ENCODE measurements at places on chromosomes 16 and 17.

DNA sequence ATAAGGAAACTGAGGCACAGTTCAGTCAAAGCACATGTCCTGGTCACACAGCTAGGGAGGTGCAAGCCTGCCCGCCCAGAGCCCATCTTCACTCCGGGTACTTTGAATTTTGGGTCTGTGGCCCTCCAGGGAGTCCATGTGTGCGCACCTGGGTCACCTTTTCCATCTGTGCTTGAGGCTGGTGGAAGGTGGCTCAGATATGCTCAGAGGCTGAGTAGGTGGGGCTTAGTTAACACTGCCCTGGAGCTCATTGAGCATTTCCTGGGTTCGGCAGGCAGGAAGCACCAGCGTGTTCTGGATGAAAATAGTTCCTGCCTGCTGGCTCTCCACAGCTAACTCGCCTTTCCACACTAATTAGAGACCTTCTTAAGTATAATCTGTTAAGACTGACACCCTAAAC is 19.2 kb downstream of the FAM234A start:
- no peak for DNase-seq

DNA sequence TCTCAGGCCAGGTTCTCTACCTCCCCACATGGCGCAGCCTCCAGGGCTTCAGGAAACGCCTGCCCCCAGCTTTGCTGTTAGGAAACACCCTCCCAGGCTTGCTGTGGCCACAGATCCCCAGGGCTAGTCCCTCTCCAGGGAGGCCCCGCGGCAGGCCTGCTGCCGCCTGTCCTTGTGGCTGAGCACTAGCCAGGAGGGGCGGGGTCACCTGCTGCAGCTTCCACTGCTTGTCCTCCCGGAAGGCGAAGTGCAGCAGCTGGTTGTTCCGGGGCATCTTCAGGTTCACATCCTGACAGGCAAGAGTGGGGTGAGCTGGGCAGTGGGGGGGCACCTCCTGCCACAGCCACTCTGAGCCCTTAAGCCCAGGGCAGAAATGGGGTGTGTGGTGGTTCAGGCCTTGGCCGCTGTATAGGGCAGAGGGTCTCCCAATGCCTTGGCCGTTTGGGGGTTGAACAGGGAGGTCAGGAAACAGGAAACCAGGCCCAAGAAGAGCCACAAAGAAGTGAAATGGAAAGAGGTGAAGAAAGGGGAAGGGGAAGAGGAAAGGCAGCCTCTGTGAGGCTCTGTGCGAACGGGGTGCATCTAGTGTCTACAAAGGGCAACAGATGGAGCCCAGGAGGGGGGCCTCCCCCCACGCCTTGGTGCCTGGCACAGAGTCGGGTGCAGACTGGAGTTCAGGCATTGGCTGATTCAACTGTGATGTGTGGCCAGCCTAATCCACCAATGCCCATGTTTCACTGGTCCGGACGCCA is 2.0 kb downstream of the ROGDI start:
- peak; percentile 96 for DNase-seq

DNA sequence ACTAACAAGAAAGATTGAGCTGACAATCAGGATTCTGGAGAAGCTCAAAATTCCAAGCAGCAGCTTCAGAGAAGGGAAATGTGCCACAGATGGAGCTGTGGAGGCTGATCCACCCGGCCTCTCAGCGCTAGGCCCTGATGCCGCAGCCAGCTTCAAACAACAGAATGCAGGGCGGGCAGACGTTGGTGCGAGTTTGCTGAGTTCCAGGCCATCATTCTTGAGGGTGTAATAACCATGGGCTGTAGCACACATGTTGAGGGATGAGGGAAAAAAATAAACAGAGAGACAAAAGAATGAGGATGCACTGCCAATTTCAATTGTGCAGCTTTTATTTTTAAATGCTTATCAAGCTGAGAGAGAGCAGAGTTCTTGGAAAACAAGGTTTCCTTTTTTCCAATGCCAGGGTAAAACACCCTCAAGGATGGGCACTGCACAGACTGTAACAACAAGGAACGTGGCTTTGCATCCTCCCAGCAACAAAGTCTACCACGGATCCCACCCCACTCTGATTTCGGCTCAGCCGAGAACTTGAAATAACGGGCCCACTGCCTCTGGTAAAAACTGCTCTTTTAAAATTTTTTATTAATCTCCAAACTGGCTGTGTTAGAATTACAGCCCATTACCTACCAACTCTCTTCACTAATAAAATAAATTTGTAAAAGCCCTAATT is 90.2 kb downstream of the SMG6 start:
- peak; percentile 54 for DNase-seq

- no peak for DNase-seq
These were observed 29.4 kb upstream of the BAHCC1 start for GRCh38 chr17:81365601-81366585.

GRCh38 chr16:52294660-52295059 is 252.3 kb downstream of the TOX3 start:
- no peak for DNase-seq

GRCh38 chr17:7207120-7208001 is 12.3 kb downstream of the DLG4 start:
- DNase-seq: no peak

DNA sequence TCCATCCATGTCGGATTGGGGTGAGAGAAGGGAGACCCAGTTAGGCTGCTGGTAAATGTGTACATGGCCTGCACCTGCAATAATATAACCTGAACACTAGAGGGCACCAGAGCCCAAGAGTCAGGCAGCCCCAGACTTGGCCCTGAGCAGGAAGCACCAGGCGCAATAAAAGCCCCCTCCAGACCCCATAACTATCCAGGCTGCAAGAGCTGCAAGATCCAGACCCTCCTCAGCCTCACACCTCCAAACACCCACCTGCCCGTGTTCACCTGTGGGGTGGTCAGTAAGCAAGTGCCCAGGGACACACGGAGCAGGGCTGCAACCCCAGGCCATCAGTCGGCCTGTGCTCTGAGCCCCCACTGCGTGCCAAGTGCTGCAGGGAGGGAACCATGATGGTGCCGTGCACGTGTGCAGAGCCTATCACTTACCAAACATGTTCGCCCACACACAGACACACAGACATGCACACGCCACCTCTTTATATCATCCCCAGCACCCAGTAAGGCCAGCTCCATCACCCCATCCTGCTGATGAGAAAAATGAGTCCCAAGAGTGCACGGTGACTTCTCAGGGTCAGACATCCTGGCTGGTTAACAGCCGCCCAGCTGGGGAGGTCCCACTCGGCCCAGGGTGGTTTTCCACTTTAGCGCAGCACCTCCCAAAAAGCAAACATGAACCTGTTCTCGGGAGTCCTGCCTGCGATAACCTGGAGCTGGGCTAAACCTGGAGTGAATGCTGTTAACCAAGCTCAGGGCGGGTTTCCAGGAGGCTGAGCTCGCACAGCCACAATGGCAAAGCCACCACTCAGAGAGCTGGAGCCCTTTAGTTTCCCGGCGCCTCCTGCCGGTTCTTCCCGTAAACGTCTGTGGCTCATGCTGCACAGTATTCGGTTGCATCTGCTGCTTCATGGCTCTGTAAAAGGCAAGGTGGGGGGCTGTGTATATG is 439.8 kb downstream of the SOX9 start:
- DNase-seq: no peak

DNA sequence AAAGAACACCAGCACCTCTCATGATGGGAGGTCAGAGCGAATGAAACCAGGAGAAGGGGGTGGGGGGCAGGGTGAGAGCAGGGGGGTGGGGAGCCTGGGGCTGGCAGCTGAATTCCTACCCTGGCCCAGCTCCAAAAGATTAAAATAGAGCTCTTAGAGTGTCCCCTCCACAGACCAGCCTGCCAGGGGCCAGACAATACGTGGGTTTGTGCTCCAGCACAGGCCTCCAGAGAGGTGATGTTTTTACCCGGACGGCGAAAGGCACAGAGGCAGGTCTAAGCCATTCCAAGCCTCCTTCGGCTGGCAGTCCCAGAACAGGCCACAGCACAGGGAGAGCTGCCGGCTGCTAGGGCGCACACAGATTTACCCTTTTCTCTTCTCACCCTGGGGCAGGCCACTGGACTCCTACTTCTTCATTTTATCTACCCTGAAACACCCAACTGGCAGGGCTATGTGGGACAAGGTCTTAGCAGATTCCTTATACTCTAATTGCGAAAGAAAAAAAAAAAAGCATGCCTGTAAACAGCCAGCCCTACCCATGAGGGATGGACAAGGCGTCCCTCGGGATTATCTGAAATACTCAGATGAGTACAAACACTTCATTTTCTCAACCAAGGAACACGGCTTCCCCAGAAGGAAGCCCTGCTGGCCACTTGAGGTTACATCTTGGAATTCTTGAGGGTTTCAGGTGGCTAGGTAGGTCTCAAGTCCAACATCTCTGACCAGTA is 71.9 kb upstream of the NOG start:
- no peak for DNase-seq

GRCh38 chr17:35674552-35674951 is 56.9 kb upstream of the RASL10B start:
- DNase-seq: no peak

GRCh38 chr17:20257008-20257407 is 210.3 kb downstream of the LGALS9B start:
- no peak for DNase-seq

DNA sequence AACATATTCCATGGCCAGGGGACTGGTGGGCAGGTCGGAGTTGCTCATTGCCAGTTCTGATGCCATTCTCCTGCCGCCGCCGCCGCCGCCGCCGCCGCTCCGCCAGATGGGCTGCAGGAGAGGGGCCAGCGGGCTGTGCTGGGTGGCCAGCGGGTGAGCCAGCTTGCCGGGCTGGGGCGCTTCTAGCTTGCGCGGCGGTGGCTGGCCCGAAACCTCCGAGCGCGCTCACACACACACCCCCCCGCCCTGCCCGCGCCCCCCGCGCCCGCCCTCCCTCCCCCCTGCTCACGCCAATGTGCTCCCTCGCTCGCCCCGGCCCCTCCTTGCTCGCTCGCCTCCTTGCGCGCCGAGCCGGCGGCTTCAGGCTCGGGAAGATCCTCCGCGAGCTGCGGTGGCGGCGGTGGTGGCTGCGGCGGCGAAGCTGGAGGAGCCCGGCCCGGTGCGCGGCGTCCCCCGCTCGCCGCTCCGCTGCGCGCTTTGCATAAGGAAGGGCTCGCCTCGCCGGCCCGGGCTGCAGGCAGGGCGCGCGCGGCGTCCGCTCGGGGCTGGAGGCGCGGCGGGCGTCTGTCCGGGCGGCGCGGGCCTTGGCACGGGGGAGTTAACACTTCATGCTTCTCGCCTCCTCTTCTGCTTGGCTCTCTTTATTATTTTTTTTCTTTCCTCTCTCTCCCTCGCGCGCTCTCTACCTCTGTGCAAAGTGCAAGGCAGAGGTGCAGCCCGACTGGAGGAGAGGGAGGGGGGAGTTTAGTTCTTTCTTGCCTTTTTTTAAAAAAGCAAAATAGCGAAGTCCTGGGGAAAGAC is 500 bp downstream of the MAF start:
- DNase-seq: peak; percentile 65

GRCh38 chr17:34758316-34758715 is 178.9 kb downstream of the TMEM132E start:
- DNase-seq: no peak

DNA sequence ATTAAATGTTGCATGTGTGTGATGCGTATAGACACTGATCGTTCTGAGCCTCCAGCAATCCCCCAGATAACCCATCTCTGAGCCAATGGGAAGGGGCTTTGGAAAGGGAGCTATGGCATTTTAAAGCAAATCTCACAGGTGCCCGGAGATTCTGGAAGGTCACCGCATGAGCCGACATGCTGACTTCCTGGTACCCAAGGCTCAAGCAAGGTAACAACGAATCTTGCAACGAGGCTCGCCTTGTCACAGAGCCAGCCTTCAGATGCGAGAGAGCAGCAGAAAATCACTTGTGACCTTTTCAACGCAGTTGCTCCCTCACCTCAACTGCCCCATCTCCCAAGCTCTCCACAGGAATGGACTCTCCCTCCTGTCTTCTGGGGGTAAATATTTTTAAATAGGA is 154.8 kb upstream of the CDH5 start:
- no peak for DNase-seq

DNA sequence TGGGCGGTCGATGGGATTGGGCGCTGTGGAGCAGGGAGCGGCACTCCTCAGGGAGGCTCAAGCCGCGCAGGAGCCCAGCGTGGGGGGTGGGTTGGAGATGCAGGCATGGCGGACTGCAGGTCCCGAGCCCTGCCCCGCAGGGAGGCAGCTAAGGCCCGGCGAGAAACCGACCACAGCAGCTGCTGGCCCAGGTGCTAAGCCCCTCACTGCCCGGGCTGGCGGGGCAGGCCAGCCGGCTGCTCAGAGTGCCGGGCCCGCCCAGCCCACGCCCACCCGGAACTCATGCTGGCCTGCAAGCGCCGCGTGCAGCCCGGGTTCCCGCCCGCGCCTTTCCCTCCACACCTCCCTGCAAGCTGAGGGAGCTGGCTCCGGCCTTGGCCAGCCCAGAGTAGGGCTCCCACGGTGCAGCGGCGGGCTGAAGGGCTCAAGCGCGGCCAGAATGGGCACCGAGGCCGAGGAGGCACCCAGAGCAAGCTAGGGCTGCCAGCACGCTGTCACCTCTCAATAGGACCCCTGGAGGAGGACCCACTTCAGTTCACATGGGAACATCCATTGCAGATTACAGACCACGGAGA is 20.5 kb upstream of the METTL16 start:
- no peak for DNase-seq

- DNase-seq: no peak
These were observed 5.5 kb upstream of the KIF22 start for GRCh38 chr16:29784901-29785500.

DNA sequence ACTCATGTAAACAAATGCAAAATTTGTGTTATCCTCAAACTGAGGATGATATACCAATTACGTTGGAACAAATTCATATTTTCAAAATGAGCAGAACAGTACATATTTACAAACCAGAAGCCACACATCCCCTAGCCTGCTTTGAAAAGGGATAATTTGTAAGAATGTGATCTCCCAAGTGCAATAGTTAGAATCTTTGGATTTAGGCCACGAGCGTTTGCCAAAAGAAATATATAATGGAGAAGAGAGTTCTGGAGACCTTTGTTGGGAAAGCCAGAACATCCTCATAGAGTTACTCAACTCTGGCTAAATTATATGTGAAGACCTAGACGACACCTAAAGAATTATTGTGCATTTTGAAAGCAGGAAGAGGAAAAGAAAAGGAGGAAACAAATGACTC is 449.3 kb downstream of the KCNJ2 start:
- DNase-seq: no peak

DNA sequence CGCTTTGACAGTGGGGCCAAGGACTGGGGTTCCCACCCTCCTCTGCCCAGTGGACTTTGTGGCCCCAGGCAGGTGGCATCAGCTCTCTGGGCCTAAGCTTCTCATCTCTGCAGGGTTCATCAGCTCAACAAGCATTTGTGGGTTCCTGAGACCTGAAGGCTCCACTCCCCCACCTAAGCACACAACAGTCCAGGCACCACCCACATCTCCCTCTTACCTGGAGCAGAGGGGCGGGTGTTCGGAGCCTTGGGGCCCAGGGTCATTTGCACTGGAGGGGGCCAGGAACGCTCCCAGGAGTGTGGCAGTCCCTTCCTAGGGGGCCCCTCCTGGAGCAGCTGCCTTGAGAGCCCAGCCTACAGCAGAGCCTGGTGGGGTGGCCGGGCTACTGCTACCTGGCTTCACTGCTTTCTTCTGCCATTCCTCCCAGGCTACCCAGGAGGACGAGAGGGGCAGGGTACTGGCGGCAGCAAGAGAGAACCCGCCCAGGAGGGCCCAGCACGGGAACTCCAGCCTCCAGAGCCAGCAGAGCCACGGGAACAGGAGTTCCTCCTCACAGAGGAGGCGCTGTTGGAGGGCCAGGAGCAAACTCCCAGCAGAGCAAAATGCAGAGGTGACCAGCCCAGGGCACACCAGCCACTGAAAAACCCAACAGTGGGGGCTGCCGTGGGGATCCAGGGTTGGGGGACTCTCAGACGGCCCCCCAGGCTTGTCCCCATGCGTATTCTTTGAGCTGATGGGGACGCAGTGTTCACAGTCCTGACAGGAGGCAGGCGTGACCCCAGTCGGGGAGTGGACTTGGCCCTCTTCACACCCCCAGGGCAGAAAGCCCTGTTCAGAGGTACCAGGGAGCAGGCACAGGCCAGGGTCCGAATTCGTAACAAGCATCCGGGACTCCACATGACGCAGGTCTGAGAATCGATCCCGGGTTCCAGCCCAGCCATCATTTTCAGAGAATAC is 35.1 kb upstream of the SLC38A10 start:
- no peak for DNase-seq
